ENCODE measurements at places on chromosomes 16 and 17.
A peak's percentile ranks its signal among the peaks of the same experiment; 100 is the strongest.

GRCh38 chr17:12549499-12550041 lies 116.1 kb upstream of the MYOCD start:
- no peak for DNase-seq

DNA sequence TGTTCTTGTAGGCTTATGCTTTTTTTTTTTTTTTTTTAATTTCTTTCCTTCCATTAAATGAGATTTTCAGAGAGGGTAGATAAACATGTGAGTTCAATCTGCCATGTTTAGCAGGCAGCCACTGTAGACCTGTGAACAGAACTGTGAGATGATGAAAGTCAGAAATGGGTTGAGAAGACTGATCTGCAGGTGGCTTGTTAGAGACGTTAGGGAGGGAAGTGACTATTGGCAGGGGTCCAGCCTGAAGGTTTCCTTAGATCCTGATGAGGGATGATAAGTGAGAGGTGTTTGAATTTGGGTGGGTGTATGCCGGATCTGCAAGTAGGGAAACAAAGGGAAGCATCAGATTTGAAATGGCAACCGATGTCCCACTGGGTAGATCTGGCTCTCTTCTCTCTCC lies 157.8 kb downstream of the HS3ST3B1 start:
- DNase-seq: no peak

DNA sequence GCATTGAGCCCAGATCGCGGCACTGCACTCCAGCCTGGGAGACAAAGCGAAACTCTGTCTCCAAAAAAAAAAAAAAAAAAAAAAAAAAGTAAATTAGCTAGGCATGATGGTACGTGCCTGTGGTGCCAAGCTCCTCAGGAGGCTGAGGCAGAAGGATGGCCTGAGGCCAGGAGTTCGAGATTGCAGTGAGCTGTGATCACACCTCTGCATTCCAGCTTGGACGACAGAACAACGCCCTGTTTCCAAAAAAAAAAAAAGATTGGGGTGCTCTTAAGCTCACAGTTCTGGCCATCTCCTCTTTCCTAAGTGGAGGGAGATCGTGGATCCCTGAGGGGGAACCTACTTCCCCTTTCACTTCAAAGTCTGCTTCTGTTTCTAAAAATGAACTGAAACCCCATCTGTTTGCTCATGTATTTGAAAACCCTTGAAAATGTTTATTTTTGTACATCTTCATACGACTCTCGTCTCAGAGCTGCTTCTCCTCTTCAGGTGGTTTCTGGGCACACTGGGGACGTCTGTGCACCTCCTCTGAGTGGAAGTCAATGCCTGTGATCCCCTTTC lies 138.8 kb downstream of the PRKCA start:
- no peak for DNase-seq

DNA sequence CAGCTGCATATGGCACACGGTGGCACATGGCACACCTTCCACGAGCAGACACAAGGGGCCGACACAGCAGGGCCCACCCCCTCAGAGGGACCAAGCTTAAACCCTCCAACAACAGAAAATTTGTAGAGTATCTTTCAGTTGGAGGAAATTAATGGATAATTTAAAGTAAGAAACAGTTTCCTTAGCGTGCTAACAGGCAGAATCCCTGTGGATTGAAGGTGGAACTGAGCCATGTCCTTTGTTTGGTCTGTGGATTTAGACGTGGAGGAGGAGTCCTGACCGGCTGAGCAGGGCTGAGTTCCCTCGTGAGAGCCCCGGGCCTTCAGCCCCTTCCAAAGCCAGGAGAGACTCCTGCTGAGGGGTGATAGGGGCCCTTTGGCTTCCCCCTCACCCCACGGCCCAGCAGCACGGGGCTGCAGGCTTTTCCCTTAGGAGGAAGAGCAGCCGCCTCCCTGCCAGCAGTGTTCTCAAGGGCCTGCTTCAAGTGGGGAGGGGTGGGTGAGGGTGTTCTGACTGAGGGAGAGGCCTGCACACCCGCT lies 1.4 kb upstream of the CYB561 start:
- no peak for DNase-seq

GRCh38 chr17:47205419-47205963 lies 3.7 kb upstream of the MYL4 start:
- DNase-seq: no peak

- no peak for DNase-seq
Measured at GRCh38 chr17:82134101-82134500, 36.1 kb upstream of the FASN start.

DNA sequence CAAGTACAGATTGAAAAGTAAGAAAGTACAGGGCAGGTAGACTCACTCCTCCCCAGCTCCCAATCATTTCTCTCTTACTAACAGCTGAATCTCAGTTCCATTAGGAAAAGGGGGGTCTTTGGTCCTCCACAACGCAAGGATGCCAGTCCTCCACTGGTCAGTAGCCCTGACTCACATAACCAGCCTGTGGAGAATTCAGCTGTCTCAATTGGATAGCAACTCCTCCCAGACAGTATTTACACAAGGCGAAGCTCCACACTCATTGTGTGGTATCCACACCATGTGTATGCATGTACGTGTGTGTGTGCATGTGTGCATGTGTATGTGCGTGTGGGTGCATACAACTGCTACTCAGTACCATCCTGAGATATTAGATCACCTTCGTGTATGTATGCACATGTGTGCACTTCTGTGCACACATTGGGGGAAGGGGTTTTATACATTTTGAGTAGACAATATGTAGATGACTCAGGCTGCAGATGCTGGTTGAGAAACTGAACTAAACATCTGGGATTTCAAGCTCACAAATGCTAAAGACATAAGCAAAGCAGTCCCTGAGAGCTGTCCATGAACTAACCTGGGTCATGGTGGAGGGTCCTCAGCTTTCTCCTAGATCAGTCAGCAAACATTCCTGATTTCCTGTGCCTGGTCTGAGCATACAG lies 240.1 kb downstream of the SLC39A11 start:
- no peak for DNase-seq

DNA sequence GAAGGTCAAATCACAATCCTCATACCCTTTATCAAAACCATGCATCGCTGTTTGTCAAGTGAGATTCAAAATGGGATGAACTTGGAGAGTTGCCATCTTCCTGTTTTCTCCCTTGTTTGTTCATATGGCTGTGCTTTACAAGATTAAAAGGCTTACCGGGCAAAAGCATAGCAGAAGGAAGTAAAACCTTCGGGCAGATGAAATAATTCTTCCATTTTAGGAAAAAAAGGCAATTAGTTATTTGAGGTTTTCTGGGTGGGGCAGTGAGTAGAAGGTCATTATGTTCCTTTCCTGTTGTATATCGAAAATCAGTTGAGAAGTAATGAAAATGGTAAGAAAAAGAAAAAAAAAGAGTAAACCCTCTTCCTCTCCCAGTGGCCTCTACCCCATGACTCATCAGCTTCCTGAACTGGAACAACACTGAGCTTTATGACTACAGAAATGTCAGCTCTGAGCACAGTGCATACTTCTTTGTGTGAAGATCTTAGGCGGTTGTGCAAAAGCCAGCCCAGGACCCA lies 369.2 kb downstream of the CDH13 start:
- DNase-seq: no peak

DNA sequence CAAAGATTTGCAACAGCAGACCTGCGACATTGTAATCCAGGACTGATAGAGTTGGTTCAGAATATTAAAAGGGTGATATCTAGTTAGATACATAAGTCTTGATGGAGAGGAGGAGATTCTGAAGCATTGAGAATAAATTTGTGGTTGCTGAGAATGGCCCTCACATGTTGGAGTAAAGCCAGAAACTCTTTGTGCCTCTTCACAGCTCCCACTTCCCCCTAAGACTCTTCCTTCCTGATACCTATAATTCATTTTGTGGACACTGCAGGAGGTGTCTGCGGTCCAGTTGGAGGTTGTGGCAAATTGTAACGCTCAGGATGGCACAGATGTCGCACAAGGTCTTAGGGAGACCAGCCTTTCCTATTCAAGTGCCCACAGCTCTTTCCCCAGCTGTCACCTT lies 17.5 kb downstream of the WWOX start:
- no peak for DNase-seq

DNA sequence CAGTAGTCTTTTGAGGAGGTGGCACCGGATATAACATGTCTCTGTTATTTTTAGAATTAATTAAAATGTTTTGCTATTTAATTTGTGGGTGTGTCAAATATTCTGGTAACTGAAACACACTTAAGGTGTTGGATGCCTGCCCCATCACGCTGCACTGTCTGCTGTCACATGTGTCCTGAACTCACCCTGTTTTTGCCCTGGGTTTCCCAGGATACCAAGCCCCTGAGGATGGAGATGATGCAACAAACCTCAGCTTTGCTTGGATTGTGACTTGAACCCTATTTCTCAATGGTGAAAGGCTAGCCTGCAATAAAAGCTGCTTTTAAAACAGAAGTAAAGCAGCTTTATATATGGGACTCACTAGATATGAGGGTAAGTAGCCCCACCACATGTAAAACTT lies 11.5 kb upstream of the DUSP14 start:
- no peak for DNase-seq

- no peak for DNase-seq
Measured at GRCh38 chr16:6204945-6205344, 1107.3 kb upstream of the EEF2KMT start.

DNA sequence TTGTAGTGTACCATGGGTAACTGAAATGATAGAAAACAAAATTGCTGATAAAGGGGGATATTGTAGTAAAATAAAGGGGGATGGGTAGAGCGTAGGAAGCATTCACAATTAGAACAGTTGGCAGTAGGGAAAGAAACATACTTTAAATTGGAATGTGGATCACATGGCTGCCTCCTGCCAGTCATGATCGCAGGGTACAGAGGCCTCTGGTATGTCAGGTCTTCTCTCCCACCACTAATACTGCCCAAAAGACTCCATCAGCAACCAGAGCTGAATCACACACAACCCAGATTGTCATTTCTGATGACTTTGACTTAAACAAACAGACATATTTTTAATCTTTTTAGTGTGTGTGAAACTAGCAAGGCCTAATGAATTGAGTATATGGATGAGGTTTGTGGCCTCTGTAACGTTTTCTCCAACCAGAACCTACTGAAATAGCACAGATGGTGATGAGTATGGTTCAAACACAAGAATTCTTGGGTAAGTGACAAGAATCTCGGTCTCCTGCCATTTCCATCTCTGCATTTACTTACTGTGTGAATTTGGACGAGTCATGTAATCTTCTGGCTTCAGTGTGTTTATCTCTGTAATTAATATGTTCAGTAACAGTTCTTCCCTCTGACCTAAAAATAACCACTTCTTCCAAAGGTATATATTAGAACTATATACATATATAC lies 112.6 kb downstream of the USP22 start:
- no peak for DNase-seq

GRCh38 chr16:55330781-55331647 lies 7.0 kb downstream of the IRX6 start:
- DNase-seq: no peak

DNA sequence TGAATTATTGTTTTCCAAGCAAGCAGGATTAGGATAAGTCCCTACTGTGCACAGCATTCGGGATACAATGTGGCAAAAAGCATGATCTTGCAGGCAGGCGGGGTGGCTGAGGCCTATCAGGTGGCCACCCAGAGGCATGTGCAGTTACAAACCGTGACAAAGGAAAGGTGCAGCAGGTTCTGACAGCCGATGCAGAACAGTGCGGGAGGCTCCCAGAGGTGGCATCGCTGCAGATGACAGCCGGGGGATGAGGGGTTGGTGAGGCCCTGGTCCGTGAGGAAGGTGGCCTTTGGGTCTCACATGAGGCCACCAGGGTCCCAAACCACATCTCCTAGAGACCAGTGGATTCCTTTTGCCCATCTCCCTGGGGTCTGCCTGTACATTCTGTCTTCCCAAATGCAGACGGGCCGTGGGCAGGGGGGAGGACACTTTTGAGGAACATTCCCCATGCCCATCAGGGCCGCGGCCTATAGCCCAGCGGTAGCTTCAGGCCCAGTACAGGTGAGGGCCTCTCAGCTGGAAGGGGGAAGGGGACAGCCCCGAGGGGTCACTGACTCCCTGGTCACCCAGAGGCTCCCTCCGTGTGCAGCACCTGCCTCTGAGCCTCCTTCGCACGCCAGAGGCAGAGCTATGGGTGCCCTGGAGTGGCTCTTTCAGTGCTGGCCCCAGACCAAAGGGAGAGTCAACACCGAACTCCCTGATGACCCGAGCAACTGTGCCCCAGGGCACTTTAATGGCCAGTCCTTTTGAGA lies 85.1 kb downstream of the SOCS1 start:
- DNase-seq: no peak

DNA sequence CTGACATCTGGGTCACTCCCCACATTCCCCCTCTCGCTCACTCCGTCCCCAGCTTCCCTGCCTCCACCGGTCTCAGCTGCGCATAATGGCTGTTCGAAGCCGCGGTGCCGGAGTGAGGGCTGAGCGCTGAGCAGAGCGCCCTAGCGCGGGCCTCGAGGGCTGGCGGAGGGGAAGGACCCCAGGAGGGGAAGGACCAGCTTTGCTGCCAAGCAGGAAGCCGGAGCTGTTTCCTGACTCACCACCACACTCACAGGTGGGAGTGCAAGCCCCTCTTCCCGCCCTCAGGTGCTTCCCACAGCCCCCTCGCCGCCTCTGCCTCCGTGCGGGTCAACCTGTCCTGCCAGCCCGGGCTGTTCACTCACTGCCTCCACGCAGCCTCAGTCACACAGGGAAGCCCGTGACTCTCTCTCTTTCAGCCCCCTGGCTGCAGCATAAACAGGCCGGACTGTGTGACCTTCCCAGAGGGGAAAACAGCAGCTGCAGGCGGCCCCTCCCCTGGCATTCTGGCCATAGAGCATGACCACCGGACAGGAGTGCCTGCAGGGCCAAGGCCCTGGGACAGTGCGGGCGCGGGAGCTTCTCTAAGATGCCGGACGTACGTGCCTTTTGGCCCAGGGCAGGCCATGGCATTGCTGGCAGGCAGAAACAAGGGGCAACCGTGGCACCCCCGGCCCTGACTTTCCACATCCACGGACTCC lies 23.7 kb downstream of the SLC43A2 start:
- no peak for DNase-seq

DNA sequence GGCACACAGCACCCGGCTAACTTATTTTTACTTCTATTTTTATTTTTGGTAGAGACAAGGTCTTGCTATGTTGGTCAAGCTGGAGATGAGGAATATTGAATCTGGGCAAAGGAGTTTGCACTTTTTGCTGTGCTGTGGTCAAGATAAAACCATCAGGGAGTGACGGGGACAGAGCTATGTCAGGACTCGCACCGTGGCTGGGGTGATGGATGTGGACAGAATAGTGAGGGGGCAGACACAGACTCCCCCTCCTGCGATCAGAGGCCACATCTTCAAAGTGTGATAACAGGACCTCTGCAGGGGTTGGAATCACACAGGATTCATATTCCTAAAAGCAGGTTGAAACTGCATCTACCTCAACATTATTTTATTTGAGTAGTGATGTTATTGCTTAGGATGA lies 25.6 kb downstream of the IL21R start:
- no peak for DNase-seq

- DNase-seq: no peak
Measured at GRCh38 chr17:12261354-12261753, 240.7 kb downstream of the MAP2K4 start.

DNA sequence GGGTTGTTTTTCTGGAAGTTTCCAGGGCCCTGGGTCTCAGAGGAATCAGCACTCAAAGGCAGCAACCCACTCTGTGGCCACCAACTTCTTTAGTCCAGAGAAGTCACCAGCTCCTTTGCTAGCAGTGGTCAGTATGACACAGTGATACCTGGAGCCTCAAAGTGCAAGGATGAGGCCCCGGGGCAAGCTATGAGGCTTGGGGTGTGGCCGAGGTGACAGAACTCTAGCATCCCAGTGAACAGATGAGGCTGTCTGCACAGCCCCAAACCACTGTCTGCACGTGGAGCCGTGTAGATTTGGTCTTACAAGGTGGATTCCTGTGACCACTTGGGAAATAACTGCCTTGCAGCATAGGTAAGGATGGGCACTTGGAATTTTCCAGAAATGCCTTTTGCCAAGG lies 24.9 kb downstream of the TEKT5 start:
- no peak for DNase-seq

GRCh38 chr17:38584350-38584925 lies 21.3 kb downstream of the SRCIN1 start:
- DNase-seq: peak; percentile 59

All from progenitor cell of endocrine pancreas (in vitro differentiated cells).